ENCODE measurements at places on chromosomes 3 and 15. TPM values are rescaled to one million over a fixed set of nuclear protein-coding genes. Genes with fewer than 3 reads are reported as not detected.

The WNT5A gene
- total RNA-seq: 10.6 TPM

The ATP8B4 gene
- 43.9 TPM for total RNA-seq

The SEMA7A gene
- 2.3 TPM for total RNA-seq

The PRSS50 gene
- total RNA-seq: not detected

The SYNM gene
- total RNA-seq: 103 TPM

GRCh38 chr3:46663591-46664135, 29.8 kb downstream of the ALS2CL start:
- no peaks in the 10 kb centered on the region for H3K4me1 ChIP-seq
- H3K27ac ChIP-seq: no peak overlapping the region
- DNase-seq: no peak
- no peaks in the 10 kb centered on the region for H3K36me3 ChIP-seq
- no peak overlapping the region for H3K4me3 ChIP-seq
- no peaks in the 10 kb centered on the region for H3K27me3 ChIP-seq

- H3K27ac ChIP-seq: no peak overlapping the region
- DNase-seq: no peak
- H3K27me3 ChIP-seq: no peaks in the 10 kb centered on the region
- H3K4me1 ChIP-seq: peaks cover 3% of the 10 kb centered on the region
- H3K36me3 ChIP-seq: no peaks in the 10 kb centered on the region
Observed at GRCh38 chr3:144109944-144110343, 138.3 kb downstream of the DIPK2A start.

GRCh38 chr3:40872258-40872920, 326.9 kb upstream of the CTNNB1 start:
- no peak overlapping the region for H3K4me3 ChIP-seq
- no peaks in the 10 kb centered on the region for H3K27me3 ChIP-seq
- H3K27ac ChIP-seq: no peak overlapping the region
- DNase-seq: no peak
- H3K4me1 ChIP-seq: no peaks in the 10 kb centered on the region

DNA sequence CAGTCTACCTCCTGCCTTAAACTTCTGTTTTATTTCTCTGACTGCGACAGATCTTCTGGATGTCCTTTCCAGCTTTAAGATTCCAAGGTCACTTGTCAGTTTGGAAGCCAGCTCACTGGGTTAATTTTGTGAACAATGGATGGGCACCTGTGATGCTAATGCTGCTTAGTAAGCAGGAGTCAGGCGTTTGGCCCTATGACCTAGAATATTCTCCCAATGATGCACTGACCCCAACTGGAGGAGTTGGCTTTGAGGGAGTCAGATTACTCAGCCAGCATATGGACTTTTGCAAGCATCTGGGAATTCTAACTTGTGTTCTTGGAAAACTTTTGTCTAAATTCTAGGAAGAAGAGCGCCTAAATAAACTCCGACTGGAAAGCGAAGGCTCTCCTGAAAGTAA, 28.1 kb downstream of the HACD3 start:
- H3K4me1 ChIP-seq: no peaks in the 10 kb centered on the region
- no peaks in the 10 kb centered on the region for H3K27me3 ChIP-seq
- no peak overlapping the region for H3K4me3 ChIP-seq
- no peak overlapping the region for H3K27ac ChIP-seq

- no peak overlapping the region for H3K27ac ChIP-seq
- no peak overlapping the region for H3K4me3 ChIP-seq
- DNase-seq: no peak
- peaks cover 3% of the 10 kb centered on the region for H3K4me1 ChIP-seq
- H3K27me3 ChIP-seq: no peaks in the 10 kb centered on the region
Observed at GRCh38 chr3:62558549-62559112, 185.3 kb upstream of the FEZF2 start.

DNA sequence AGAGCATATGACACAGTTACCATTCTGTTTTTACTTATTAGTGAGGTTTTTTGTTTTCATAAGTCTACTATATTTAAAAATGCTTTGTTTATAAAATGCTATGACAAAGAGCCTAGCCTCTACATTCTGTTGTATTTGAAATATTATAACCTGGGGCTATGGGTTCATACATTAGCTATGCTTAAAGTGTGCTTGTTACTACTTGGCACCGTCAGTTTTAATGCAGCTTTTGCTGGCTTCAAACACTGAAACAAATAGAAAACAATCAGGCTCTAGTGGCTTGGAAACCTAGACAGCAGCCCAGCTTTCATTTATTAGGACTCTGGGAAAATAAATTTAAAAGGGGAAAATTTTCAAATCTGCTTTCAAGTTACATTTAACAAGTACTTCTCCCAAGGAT, 635.9 kb downstream of the CADM2 start:
- H3K4me3 ChIP-seq: no peak overlapping the region
- no peaks in the 10 kb centered on the region for H3K4me1 ChIP-seq
- DNase-seq: no peak
- H3K27me3 ChIP-seq: peaks cover 1% of the 10 kb centered on the region
- H3K27ac ChIP-seq: no peak overlapping the region

DNA sequence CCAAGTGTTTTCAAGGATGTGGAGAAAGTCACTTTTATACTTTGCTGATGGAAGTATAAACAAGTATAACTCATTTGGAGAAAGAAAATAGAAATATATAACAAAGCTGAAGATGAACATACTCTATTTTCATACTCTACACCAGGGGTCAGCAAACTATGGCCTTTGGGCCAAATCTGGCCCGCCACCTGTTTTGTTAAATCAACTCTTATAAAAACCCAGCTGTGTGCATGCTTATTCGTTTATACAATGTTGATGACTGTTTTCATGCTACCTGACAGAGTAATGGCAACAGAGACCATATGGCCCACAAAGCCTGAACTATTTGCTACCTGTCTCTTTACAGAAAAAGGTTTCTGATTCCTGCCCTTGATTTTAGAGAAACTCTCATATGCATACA, 124.0 kb downstream of the NR1D2 start:
- no peak overlapping the region for H3K4me3 ChIP-seq
- H3K4me1 ChIP-seq: no peaks in the 10 kb centered on the region
- H3K27me3 ChIP-seq: no peaks in the 10 kb centered on the region
- DNase-seq: no peak
- H3K27ac ChIP-seq: no peak overlapping the region

DNA sequence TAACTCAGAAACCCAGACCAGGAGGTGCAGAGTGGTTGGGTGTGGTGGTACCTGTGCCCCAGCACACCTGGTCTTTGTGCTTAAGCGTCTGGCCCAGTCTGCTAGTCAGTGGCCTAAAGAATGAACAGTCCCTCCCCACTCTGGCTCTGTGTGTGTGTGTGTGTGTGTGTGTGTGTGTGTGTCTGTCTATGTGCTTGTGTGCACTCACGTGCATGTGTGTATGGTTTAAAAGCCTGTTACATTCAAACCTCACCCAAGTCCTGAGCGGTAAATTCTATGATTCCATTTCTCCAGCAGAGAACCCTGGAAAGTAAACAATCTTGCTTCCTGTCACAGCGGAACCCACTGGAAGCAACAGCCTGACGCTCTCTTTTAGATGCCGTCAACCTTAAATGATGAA, 34.2 kb downstream of the EDEM1 start:
- H3K4me1 ChIP-seq: no peaks in the 10 kb centered on the region
- H3K36me3 ChIP-seq: peaks cover 4% of the 10 kb centered on the region
- H3K27me3 ChIP-seq: no peaks in the 10 kb centered on the region
- H3K4me3 ChIP-seq: no peak overlapping the region
- no peak for DNase-seq

DNA sequence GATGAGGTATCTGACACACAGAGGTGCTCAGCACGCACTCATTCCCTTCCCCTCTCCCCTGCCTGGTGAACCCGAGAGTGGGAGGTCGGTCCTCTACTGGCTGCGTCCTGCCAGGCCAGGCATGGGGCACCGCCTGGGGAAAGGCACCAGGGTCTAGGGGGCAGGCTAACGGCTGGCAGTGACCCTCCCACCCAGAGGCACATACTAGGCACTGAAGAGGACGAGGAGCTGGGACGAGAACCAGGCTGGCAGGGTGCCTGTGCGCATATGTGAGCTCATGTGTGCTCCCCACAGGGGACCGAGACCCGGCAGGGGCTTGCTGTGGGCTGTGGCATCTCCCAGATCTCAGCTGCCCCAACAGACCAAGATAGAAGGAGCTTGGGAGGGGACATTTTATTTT, 86.7 kb downstream of the IQSEC1 start:
- no peaks in the 10 kb centered on the region for H3K4me1 ChIP-seq
- no peak overlapping the region for H3K27ac ChIP-seq
- no peaks in the 10 kb centered on the region for H3K36me3 ChIP-seq
- peak; percentile 36 for DNase-seq
- no peak overlapping the region for H3K4me3 ChIP-seq
- no peaks in the 10 kb centered on the region for H3K27me3 ChIP-seq

- DNase-seq: no peak
- H3K27me3 ChIP-seq: no peaks in the 10 kb centered on the region
- peak overlapping the region; percentile 61 for H3K4me3 ChIP-seq
- no peaks in the 10 kb centered on the region for H3K36me3 ChIP-seq
- no peaks in the 10 kb centered on the region for H3K4me1 ChIP-seq
Observed at GRCh38 chr3:9934235-9934621, 594 bp downstream of the CRELD1 start.

DNA sequence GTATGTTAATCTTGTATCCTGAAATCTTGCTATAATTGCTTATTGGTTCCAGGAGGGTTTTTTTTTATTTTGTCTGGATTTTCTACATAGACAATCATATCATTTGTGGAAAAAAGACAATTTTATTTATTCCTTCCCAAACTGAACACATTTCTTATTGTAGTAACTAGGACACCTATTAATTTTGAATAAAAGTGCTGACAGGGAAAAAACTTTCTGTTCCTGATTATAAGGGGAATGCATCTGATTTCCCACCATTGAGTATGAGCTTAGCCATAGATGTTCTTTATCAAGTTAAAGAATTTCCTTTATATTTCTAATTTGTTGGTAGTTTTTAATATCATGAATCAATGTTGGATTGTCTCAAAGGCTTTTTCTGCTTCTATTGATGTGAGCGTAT, 460.7 kb upstream of the CNTN3 start:
- H3K4me3 ChIP-seq: no peak overlapping the region
- DNase-seq: no peak
- H3K27ac ChIP-seq: no peak overlapping the region
